Type B pancreatic cell (in vitro differentiated cells): ENCODE measurements at places on chromosomes 11 and 22. TPM values are rescaled to one million over a fixed set of nuclear protein-coding genes. Genes with fewer than 3 reads are reported as not detected.

The AIFM3 gene
- 0.69 and 2.6 TPM in 2 replicates for total RNA-seq

GRCh38 chr22:32076761-32077084, 33.7 kb downstream of the SLC5A1 start:
- H3K4me1 ChIP-seq: peaks cover 6% of the 10 kb centered on the region
- no peak overlapping the region for H3K27ac ChIP-seq
- peaks cover 25% of the 10 kb centered on the region for H3K27me3 ChIP-seq
- no peak overlapping the region for H3K4me3 ChIP-seq

GRCh38 chr11:2374456-2375201, 2.5 kb upstream of the CD81 start:
- peaks cover 5% of the 10 kb centered on the region for H3K4me1 ChIP-seq
- no peaks in the 10 kb centered on the region for H3K27me3 ChIP-seq
- no peak for DNase-seq
- no peak overlapping the region for H3K27ac ChIP-seq
- H3K36me3 ChIP-seq: no peaks in the 10 kb centered on the region

The VSIG10L2 gene
- 0.31 TPM in 1 of 2 replicates, not detected in the other for total RNA-seq

DNA sequence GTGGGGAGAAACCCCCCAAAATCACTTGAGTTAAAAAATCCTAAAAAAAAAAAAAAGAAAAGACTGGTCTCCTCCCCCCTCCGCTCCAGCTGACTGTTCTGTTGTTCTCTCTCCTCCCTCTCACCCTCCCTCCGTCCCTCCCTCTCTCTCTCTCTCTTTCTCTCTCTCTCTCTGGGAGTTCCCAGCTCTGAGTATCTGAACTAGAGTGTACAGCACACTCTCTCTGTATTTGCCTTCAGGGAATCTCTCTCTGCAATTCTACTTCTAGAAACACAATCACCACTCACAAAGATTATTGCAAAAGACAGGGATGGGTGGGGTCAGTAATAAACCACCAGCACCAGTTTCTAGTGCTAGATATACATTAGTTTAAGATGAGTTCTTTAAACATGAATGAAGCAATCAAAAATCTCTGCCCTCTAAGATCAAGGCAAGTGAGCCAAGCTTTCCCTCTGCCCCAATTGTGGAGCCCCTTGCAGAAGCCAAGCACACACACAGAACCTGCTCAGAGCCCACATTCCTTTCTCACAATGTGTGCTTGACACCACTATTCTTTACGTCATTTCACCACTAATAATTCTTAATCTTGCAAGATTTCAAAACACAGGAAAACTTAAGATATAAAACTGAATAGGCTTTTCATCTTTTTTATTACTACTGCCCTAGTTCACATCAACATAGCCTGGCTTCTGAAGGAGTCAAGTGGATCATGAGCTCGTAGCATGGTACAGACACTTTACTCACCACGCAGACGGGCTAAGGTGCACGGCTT, 133.5 kb downstream of the RBFOX2 start:
- H3K4me3 ChIP-seq: peak overlapping the region; percentile 66
- H3K27me3 ChIP-seq: no peaks in the 10 kb centered on the region
- peaks cover 47% of the 10 kb centered on the region for H3K4me1 ChIP-seq
- peaks cover 4% of the 10 kb centered on the region for H3K36me3 ChIP-seq
- H3K27ac ChIP-seq: peak overlapping the region; percentile 92
- DNase-seq: no peak
